Astrocyte (in vitro differentiated cells and primary cell): ENCODE measurements at places on chromosomes 12 and 14. TPM values are rescaled to one million over a fixed set of nuclear protein-coding genes. Genes with fewer than 3 reads are reported as not detected.

GRCh38 chr12:111393700-111394300 is 11.9 kb upstream of the SH2B3 start:
- H3K36me3 ChIP-seq = no peaks in the 10 kb centered on the region
- H3K4me1 ChIP-seq = peaks cover 2% of the 10 kb centered on the region
- no peak for DNase-seq
- no peaks in the 10 kb centered on the region for H3K27me3 ChIP-seq
- no peak overlapping the region for H3K4me3 ChIP-seq
- H3K27ac ChIP-seq = no peak overlapping the region

- H3K36me3 ChIP-seq = peaks cover 10% of the 10 kb centered on the region
- H3K4me1 ChIP-seq = peaks cover 7% of the 10 kb centered on the region
- DNase-seq = no peak
These were observed 5.2 kb downstream of the KRAS start for GRCh38 chr12:25245491-25245890.

GRCh38 chr14:58749066-58749669 is 111.4 kb downstream of the DACT1 start:
- H3K36me3 ChIP-seq = no peaks in the 10 kb centered on the region
- H3K27me3 ChIP-seq = peaks cover 2% of the 10 kb centered on the region
- peaks cover 44% of the 10 kb centered on the region for H3K4me1 ChIP-seq
- DNase-seq = peak; percentile 99
- H3K27ac ChIP-seq = peak overlapping the region; percentile 35

DNA sequence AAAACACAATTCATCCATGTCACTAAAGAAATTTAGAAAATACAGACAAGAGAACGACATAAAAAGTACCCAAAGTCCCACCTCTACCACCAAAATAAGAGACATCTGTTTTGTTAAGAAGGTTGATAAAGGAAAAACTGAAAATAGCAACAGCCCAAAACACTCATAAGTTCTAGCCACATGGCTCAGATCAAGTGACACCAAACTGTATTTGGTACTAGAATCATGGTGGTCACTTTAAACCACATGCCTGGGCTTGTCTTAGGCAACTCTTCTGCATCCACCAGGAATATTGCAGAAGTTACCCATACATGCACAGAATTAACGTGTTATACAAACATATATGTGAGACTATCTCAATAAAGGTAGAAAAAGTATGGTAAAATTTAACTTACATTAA is 78.2 kb upstream of the GTF2A1 start:
- no peaks in the 10 kb centered on the region for H3K36me3 ChIP-seq
- no peak for DNase-seq
- H3K4me3 ChIP-seq = no peak overlapping the region
- H3K27ac ChIP-seq = no peak overlapping the region

DNA sequence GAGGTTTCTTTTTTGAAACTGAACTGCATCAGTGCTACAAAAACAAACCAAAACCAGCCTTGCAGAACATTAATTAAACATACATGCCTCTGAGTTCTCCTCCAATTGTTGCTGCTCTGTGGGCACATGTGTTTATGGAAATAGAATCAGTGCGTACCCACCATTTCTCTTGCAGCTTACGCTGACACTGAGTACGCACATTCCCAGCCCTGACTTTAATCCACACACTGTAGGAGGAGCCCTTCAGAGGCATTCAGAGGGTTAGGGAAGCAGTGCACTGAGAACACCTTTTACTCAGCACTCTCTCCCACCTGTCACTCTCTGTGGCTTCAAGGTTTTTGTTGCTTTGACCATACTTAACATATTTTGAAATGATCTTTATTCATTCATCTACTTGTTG is 250.5 kb upstream of the PWP1 start:
- no peak overlapping the region for H3K4me3 ChIP-seq
- no peaks in the 10 kb centered on the region for H3K36me3 ChIP-seq
- no peak for DNase-seq
- H3K4me1 ChIP-seq = peaks cover 3% of the 10 kb centered on the region
- H3K27me3 ChIP-seq = no peaks in the 10 kb centered on the region

GRCh38 chr14:89036371-89036770 is 211.9 kb downstream of the TTC8 start:
- H3K27ac ChIP-seq = no peak overlapping the region
- no peaks in the 10 kb centered on the region for H3K36me3 ChIP-seq
- peaks cover 11% of the 10 kb centered on the region for H3K4me1 ChIP-seq
- no peak for DNase-seq
- no peak overlapping the region for H3K4me3 ChIP-seq
- H3K27me3 ChIP-seq = no peaks in the 10 kb centered on the region

DNA sequence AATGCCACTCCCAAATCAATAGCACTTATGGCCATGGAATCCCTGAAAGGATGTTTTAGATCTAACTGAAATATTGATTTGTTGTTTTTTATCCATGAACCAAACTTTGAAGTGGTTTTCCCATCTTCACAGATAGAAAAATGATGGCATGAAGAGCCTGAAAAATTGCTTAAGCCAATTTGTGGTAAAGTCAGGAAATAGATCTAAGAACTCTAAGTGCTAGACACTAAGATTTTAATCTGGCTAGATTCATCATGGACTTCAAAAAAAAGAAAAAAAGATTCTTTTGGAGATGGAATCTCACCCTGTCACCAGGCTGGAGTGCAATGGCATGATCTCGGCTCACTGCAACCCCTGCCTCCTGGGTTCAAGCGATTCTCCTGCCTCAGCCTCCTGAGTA is 45.0 kb upstream of the STRN3 start:
- H3K27me3 ChIP-seq = no peaks in the 10 kb centered on the region
- no peak overlapping the region for H3K27ac ChIP-seq
- no peaks in the 10 kb centered on the region for H3K36me3 ChIP-seq
- peak; percentile 49 for DNase-seq
- no peaks in the 10 kb centered on the region for H3K4me1 ChIP-seq
- no peak overlapping the region for H3K4me3 ChIP-seq

DNA sequence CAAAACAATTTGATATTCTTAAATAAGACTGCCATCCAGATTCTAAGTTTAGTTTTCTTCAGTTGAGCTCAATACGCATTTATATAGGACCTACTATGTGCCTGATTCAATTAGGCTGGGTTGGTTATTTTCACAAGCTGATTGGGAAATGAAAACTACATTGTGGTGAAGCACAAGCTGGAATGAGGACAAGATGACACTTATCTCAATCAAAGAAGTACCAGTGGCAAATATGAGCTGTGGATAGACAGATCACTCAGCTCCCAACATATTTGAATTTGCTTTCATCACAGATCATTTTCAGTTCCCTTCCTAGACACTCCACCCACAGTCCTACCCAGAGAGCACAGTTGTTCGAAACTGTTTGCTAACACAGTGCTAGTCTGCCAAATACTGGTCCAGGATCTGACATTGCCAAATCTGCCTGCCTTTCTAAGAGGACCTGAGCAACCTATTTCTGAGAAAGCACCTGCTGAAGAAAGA is 74.7 kb downstream of the LLPH start:
- H3K27ac ChIP-seq = no peak overlapping the region
- no peaks in the 10 kb centered on the region for H3K4me1 ChIP-seq
- H3K4me3 ChIP-seq = no peak overlapping the region
- no peaks in the 10 kb centered on the region for H3K27me3 ChIP-seq
- DNase-seq = no peak
- H3K36me3 ChIP-seq = no peaks in the 10 kb centered on the region

DNA sequence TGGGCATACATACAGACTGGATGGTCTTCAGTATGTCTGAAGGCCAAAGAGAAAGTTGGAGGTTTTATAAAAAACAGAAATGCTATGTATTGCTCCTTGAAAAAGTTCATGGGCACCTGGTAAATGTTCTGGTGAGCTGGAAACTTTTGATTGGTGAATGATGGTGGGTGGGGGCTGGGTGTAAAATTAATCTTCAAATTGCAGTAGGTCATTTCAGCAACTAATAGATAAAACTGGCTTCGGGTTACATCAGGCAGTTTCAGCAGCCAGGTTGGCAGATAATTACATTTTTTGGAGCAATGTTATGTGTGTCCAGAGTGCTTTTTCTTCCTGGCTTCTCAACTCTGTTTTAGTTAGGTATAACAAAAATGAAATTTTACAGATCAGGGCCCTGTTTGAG is 35.3 kb downstream of the SDR9C7 start:
- H3K27ac ChIP-seq = no peak overlapping the region
- no peaks in the 10 kb centered on the region for H3K4me1 ChIP-seq
- DNase-seq = no peak
- H3K4me3 ChIP-seq = no peak overlapping the region

DNA sequence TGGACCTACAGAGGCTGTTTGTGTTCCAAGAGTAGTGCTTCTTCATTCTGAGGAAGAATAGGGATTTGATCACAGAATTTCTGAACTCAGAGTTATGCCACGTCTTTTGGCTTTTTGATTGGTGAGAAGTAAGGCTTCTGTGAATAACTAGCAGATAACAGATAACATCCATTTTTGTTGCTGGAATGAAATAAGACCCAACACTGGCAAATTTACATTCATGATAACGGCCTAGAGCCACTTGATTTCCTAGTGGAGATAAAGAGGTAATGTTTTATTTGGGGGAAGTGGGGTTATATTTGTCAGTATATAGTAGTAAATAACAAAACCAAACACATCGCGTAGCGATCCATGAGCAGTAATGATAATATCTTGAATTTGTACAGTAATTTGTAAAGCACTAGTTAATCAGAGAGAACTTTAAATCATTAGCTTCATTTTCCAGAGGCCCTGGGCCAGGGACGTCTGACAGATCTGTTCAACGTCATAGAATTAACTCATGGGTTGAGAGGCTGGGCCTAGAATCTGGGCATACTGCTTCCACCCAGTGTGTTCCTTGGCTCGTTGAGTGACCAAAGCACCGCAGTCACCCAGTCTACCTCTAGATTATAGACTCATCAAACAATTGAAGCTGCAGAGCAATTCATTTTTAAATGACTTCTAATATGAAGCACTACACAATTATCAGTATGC is 79.6 kb downstream of the HMGA2 start:
- no peaks in the 10 kb centered on the region for H3K27me3 ChIP-seq
- H3K4me3 ChIP-seq = no peak overlapping the region
- DNase-seq = no peak
- H3K4me1 ChIP-seq = peaks cover 34% of the 10 kb centered on the region
- peaks cover 9% of the 10 kb centered on the region for H3K36me3 ChIP-seq

DNA sequence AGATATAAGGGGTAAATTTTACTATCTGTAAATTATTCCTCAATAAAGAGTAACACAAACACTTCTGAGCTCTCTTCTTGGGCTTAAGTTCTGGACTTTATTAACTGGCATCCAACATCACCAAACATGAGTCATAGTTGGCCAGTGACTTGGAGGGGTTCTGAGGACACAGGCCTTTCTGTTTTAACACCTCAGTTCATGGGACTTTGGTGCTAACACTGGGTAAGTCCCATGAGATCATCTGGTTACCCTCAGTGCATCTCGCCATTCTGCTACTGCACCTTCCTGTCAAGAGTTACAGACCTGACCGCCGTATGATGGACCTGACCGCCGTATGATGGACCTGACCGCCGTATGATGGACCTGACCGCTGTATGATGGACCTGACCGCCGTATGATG is 9.9 kb downstream of the SLC15A4 start:
- DNase-seq = no peak
- H3K27ac ChIP-seq = peak overlapping the region; percentile 45
- no peak overlapping the region for H3K4me3 ChIP-seq

DNA sequence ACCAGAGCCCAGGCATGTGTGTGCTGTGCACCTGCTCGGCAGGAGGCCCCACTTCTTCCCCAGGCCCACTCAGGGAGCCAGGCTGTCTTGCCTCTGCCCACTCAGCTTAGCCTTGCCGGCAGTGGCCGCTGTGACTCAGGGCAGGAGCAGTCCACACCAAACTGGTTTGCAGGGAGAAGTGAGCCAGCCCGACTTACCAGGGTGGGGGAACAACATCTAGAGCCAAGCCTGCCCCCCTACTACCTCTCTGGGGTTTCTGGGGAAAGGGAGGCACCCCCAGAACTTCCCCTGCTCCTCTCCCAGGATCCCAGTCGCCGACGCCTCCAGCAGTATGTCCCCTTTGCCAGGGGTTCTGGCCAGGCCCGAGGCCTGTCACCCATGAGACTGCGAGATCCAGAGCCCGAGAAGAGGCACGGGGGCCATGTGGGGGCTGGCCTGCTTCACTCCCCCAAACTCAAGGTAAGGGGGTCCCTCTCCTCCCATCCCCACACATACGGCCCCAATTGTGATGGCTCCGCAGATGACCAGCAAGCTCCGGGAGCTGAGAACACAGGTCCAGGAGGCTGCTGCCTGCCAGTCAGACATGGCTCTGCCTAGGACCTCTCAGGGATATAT is 3.0 kb downstream of the PLEKHG6 start:
- H3K27ac ChIP-seq = no peak overlapping the region
- peaks cover 3% of the 10 kb centered on the region for H3K27me3 ChIP-seq
- no peak for DNase-seq
- H3K4me1 ChIP-seq = peaks cover 5% of the 10 kb centered on the region
- no peaks in the 10 kb centered on the region for H3K36me3 ChIP-seq

DNA sequence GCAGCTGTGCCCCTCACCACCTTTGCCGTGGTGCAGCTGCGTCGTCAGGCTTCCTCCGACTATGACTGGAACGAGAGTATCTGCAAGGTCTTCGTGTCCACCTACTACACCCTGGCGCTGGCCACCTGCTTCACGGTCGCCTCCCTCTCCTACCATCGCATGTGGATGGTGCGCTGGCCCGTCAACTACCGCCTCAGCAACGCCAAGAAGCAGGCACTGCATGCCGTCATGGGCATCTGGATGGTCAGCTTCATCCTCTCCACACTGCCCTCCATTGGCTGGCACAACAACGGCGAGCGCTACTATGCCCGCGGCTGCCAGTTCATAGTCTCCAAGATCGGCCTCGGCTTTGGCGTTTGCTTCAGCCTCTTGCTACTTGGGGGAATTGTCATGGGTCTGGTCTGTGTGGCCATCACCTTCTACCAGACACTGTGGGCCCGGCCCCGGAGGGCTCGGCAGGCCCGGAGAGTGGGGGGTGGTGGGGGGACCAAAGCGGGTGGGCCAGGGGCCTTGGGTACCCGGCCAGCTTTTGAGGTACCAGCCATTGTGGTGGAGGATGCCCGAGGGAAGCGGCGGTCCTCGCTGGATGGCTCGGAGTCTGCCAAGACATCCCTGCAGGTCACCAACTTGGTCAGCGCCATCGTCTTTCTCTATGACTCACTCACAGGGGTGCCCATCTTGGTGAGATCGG is 2.6 kb downstream of the GPR162 start:
- H3K4me1 ChIP-seq = peaks cover 22% of the 10 kb centered on the region
- no peaks in the 10 kb centered on the region for H3K36me3 ChIP-seq

- H3K4me1 ChIP-seq = no peaks in the 10 kb centered on the region
- DNase-seq = no peak
- no peak overlapping the region for H3K27ac ChIP-seq
- no peaks in the 10 kb centered on the region for H3K27me3 ChIP-seq
- H3K36me3 ChIP-seq = no peaks in the 10 kb centered on the region
- H3K4me3 ChIP-seq = no peak overlapping the region
These were observed 230.8 kb upstream of the NAV3 start for GRCh38 chr12:77599782-77600467.

- no peaks in the 10 kb centered on the region for H3K4me1 ChIP-seq
- no peaks in the 10 kb centered on the region for H3K27me3 ChIP-seq
- H3K4me3 ChIP-seq = no peak overlapping the region
- no peak overlapping the region for H3K27ac ChIP-seq
- no peaks in the 10 kb centered on the region for H3K36me3 ChIP-seq
These were observed 19.8 kb downstream of the TMEM253 start for GRCh38 chr14:21120686-21121085.

The GALC gene
- 21.2 and 23.5 TPM in 2 replicates for total RNA-seq

The CFAP73 gene
- not detected in 2 replicates for total RNA-seq

The ASCL1 gene
- not detected in 2 replicates for total RNA-seq

The LRRC10 gene
- total RNA-seq = not detected in 2 replicates

The P2RX7 gene
- total RNA-seq = 0.07 TPM in 1 of 2 replicates, not detected in the other

The CAPRIN2 gene
- total RNA-seq = 20.2 and 23.1 TPM in 2 replicates

The CAPS2 gene
- 3.1 and 3.3 TPM in 2 replicates for total RNA-seq
